ENCODE measurements at places on chromosomes 6 and 20.

GRCh38 chr6:40903456-40903855, 135.6 kb downstream of the UNC5CL start:
- DNase-seq = no peak

GRCh38 chr6:126890055-126890454, 228.4 kb upstream of the RSPO3 start:
- DNase-seq = no peak

- DNase-seq = no peak
These were observed 435 bp downstream of the CENPB start for GRCh38 chr20:3786126-3786484.

DNA sequence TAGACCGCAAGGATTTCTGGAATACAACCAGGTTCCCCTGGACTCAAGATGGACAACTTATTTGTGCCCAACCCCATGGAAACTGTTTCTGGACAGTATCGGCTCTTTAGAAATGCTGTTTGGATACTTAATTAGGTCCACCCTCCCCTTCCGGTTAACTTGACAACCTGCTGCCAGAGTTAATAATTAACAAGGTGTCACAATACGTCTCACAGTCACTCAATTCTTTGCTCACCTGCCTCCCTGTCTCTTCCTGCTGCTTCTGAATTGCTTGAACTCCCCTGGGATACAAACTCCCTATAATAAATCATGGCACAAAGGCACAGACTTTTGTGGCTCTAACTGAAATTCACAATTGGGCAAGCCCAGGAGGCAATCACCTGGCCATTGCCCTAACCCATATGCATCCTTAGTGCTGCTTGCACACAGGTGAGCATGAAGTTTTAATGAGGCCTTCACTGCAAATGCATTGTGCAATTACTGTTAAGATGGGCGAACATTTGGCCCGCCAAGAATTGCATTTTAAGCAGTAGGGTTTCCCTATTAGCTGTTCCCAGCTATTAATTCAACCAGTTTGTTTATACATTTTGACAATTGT, 504.4 kb upstream of the NOX3 start:
- DNase-seq = no peak
